ENCODE measurements at places on chromosomes 2 and 18. TPM values are rescaled to one million over a fixed set of nuclear protein-coding genes. Genes with fewer than 3 reads are reported as not detected.

Gene CPLX4
- not detected for total RNA-seq

Gene RGPD4
- not detected for total RNA-seq

Gene CYS1
- 0.80 TPM for total RNA-seq

Gene AUP1
- total RNA-seq, result 112 TPM

- DNase-seq, result no peak
These were observed 10.7 kb upstream of the CCDC88A start for GRCh38 chr2:55430211-55430975.

DNA sequence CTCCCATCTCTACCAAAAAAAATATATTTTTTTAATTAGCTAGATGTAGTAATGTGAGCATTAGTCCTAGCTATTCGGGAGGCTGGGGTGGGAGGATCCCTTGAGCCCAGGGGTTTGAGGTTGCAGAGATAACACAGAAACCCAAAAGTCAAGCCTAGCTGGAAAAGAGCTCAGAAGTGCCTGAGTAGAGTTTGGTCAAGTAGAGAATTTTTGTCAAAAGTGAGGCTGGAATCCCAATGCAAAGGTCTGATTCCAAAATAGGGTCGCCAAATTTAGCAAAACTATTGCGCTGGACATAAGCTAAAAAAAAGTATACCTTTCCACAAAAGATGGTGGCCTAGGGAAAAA is 15.5 kb upstream of the MSH6 start:
- DNase-seq, result no peak

- no peak for DNase-seq
These were observed 1.7 kb upstream of the QPCT start for GRCh38 chr2:37342591-37343220.

GRCh38 chr2:101341901-101342624 is 33.6 kb upstream of the RNF149 start:
- no peak for DNase-seq

DNA sequence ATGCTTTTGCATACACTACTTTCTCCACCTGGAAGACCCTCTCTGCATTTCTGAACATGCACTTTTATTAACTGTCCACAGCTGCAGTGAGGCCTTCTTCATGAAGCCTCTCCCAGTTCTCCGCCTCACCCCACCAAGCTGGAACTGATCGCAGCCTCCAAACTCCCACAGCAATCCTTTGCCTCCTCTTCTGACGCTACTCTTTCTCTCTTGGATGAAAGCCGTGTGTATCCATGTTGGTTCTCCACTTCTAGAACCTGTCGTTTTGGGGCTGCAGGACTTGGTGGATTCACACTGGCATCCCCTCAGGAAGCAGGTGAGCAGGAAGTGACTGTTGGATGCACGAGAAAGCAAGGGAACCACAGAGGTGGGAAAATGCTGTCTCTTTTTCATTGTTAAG is 288.6 kb downstream of the MYCN start:
- DNase-seq, result no peak

DNA sequence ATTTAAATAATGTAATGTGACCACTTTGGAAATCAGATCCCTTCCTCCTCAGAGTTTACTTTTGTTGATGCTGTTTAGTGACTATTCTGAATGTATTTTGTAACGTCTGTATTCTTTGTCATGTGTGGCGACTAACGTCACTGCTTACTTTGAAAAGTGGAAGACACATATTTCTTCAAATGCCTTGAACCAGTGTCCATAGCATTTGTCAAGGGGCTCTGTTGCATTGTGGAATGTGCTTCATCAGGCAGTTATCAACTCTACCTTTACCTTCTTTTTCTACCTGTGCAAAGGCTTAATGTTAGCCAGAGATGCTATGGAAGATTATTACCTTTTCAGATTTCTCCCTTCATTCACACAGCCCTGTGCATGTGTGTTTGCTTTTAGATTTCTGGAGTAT is 162.4 kb downstream of the ZNF407 start:
- DNase-seq, result no peak

- no peak for DNase-seq
These were observed 652 bp downstream of the GPC1 start for GRCh38 chr2:240435948-240436682.

DNA sequence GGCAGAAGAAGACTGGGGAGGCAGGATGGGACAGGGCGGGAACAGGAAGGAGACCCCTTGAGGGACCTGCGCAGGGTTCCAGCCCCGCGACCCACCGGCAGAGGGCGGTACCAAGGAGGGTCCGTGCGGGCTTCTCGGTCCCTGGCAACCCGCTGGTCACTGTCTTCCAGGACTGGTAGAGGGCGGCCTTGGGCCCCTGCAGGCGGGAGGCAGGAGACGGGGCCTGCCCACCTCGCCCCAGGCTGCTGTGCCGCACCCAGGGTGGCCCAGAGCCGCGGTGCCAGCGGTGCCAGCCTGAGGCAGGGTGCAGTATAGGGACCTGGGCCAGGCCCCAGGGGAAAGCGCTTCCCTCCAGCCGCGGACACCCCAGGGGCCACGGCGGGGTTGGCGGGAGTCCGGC is 34.5 kb downstream of the NEURL3 start:
- no peak for DNase-seq

DNA sequence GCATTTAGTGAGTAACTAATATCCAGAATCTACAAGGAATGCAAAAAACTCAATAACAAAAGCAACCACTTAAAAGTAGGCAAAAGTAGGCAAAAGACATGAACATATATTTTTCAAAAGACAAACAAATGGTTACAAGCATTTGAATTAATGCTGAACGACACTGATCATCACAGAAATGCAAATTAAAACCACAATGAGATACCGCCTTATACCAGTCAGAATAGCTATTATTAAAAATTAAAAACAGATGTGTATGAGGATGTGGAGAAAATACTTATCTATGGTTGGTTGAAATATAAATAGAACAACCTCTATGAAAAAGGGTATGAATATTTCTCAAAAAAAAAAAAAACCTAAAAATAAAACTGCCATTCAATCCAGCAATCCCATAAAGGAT is 51.7 kb downstream of the SNTG2 start:
- no peak for DNase-seq

DNA sequence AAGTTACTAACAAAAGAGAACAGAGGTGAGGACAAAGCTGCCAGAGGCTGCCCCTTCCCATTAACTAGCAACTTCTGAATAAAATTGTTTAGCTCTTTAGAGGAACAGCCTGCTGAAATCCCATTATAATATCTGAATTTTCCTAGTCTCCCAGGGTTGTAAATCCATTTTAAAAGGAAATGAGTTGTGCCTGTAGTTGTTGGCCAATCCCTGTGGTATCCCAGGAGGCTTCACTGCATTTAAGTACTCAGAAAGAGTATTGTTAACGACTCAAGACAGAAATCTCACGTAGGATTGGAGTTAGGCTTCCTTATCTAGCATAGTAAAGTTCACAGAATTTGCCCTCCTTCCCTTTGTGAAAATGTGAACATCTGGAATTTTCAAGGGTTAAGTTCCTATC is 8.9 kb downstream of the LAPTM4A start:
- DNase-seq, result no peak

DNA sequence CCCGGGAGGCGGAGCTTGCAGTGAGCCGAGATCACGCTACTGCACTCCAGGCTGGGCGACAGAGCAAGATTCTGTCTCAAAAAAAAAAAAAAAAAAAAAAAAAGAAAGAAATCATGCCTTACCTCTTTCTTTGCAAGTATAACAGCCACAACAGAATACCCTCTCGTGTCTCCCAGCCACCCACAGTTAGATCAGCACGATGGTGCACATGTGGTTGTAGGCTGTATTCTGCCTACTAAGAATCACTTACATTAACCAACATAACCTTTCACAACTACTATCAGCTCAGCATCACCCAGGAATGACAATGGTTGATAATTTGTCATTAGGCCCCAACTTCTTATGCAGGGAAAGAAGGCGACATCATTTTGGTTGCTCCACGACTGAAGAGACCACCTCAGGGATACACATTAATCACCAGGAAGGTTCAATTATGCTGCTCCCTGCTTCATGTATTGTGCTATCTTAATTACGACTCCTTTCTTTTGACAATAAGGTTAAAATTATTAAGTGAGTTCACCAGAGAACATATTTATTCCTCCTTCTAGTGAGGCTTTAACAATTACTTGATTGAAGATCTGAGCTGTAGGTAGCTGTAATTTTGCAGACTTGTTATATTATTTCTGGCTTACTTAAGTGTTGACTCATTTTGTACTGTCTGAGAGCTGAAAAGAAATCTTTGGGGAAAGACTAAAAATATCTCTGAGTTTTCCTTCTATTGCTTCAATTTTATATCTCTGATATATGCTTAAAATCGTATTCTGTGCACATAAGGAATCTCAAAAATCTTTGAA is 120.1 kb downstream of the LRP1B start:
- no peak for DNase-seq

DNA sequence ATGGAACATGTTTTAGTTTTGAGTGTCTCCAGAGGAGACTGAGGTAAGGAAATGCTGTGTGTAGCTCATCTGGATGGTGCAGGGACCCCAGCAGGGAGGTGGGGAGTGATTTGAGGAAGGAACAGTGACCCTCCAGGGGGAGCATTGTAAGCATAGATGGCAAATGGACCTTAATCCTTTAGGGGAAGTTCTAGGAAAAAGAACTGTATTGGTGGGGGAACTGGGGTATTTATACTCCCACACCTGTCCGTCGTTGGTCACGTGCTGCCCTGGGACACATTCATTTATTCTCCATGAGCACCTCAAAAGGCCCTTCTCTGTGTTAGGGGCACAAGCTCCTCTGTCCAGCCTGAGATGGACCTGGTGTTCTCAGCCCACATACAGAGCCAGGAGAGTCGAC is 233.9 kb upstream of the HDAC4 start:
- no peak for DNase-seq

DNA sequence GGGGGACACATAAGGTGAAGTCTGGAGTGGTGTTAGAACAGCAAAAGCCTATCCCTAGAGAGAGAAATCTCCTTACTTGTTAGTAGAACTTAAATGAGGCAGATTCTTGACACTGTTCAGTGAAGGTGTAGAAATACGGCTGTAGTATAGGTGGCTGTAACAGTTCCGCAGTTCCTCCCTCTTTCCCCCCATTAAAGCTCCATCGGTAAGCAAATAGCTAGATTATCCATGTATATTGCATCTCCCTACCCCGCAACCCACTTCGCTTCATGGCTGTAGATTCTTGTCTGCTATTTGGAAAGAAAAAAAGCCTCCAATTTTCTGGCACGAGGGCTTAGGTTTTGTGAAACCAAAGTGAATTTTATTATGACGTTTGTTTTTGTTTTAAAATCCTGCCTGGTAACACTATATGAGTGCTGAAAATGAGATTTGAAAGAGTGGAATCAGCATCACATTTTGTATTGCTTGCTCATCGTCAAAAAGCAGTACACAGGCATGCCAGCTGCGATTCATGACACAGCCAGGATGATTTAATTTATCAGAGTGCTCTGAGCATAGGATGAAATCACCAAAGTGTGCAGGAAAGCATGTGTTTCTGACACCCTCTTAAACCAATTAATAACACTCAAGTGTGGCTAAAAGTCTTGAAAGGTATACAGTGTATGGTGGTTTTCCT is 1.4 kb downstream of the FAM171B start:
- no peak for DNase-seq

DNA sequence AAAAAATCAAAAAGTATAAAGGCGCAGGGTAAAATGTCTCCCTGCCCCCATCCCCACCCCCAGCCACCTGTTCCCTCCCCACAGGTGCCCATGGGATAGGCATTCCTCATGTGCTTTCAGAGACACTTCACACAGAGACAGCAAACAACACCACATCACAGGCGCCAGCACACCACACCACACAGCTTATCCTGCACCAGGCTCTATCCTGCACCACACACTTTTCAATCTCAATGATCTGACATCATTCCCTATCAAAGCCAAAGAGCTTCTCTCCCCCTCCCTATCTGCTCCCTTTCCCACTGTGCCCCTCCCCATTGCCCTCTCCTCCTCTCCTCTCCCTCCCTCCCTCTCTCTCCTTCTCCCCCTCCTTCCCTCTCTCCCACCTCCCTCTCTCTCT is 15.5 kb downstream of the FAM178B start:
- DNase-seq, result no peak

DNA sequence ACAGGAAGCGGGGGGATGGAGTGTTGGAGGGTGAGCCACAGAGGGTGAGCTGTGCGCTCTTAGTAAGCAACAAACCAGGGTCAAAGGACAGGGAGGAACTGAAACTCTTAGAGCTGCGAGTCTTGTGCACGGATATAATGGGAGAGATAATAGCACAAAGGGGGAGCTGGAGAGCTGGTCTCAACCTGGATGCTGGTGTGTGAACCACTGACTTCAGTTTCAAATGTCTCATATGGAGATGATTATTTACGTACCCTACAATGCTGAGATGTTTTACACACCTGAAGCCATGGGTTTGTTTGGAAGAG is 35.9 kb downstream of the PTGR3 start:
- DNase-seq, result no peak

- DNase-seq, result no peak
These were observed 723.3 kb downstream of the TSN start for GRCh38 chr2:122478771-122479170.

- no peak for DNase-seq
These were observed 496 bp upstream of the ITGA4 start for GRCh38 chr2:181456660-181457120.

DNA sequence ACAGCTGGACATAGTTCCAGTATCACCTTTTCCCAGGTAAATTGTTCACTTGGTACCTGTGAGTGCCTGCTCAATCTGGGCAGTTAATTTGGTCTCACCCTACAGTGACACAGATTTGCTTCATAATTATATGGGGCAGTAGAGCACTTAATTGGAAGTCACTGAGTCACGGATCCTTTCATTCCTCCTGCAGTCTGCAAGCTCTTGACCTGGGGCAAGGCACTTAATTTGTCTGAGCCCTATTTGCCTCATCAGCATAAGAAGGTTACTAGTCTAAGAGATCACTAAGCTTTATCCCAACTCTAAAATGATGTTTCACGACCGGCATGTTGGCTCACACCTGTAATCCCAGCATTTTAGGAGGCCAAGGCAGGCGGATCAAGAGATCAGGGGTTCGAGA is 8.9 kb downstream of the FBXO36 start:
- DNase-seq, result no peak

- DNase-seq, result no peak
These were observed 680 bp upstream of the FHOD3 start for GRCh38 chr18:36296650-36297416.

DNA sequence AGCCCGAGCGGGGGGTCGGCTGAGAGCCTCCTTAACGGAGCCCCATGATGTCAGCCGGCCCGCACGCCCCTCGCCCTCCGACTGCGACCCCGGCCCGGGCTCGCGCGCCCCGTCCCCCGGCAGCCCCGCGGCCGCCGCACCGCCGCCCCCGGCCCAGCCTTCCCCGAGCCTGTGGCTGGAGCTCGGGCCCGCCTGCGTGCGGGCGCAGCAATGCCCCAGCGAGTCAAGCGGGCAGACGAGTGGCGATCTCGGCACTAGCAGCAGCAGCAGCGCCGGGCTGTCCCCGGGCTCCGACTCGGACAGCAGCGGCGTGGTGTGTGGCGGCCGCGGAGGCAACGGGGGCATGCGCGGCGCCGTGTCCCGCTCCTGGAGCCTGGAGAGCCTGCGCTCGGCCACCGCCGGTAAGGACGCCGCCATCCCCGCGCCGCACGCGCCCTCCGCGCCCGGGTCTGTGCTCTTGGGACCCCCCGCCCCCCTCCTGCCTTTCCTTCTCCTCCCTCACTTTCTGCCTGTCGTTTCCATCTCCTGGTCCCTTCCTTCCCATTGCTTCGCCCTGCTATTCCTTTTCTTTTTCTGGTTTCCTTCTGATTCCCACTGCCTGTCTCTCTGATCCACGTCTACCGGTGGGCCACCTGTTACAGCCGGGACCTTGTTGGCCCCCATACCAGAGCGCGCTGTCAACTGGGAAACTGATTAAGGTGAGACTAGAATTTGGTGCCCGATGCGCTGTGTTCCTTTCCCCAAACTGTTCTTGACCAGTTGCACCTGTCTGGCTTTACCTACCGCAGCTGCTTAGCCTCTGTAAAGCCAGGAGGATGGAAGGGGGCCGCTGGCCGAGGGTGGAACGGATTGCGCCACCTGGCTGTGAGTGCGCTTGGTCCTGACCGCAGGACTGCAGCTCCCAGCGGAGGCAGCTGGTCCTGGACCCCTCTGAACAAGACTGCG is 127.4 kb downstream of the ARHGEF4 start:
- DNase-seq, result no peak

Data from mesenteric fat pad (tissue), 1 donor.